ENCODE measurements at places on chromosomes 5 and 9.

DNA sequence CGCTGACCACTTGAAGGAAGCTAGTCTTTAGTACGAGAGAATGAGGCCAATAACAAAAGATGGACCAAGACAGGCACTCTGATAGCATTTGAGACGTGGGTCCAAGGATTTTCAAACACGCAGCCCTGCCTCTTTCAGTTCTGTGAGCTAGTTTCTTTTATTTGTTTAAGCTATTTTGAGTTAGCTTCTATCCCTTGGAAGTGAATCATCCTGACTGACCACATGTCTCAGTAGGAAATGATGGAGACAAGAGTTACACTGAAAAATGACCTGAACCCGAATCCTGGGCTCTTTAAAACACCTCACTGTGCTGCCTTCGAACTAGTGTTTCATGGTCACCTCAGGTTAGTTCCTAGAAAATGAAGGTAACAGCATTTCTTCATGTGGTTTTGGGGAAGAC is 9.9 kb downstream of the TEK start:
- no peak for DNase-seq

DNA sequence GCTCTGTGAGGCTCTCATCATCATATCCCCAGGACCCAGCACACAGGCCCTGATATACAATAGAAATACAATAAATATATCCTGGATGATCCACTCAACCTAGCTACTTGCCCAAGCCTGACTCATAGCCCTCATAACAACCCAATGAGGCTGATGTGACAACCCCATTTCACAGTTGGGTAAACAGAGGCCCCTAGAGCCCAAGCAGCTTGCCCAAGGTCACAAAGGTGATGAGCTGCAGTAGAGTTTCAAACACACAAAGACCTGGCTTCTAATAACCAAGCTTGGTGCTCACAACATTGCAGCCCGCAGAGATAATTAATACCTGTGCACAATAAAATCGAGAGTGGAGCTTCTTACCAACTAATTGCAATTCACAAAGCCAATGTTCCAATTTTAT is 3.2 kb upstream of the AKNA start:
- no peak for DNase-seq

DNA sequence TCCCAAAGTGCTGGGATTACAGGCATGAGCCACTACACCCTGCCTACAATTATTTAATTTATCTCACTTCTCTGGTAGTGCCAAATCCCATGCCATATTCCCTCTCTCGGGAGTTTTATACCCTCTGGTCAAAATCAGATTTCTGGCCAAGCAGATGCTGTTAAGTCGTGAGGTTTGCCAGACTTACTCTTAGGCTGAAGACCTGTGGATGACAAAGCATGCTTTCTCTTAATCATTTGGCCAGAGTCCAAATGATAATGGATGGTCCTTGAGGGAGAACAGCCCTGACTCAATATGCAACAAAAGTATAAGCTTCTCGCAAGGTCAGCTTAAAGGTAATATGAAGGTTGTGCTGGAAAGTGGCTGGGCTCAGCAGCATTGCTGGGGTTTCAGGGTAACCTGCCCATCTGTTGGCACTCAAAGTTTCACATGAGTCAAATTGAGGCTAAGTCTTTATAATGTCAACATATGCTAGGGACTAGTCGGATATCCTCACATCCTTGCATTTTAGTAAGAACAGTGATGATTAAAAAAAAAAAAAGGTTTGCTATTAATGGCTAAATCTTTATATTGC is 280.1 kb downstream of the KIF4B start:
- DNase-seq: no peak

- no peak for DNase-seq
Measured at GRCh38 chr5:89930591-89931392, 478.8 kb downstream of the CETN3 start.

DNA sequence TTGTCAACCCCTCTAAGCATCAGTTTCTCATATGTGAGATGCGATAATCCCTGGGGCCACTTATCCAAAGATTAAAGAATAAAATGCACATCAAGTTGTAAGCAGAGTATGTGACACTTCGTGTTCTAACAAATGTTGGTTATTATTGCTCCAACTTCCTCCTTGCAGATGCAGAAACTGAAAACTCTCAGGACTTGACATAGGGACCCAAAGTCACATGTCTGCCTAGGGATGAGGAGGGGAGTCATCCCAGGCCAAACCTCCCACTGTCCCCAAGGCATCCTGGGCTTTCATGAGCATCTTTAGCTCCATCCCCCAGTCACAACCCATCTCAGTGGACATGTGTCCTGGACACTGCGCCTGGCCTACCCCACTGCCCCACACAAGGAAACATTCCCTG is 27.5 kb upstream of the SYK start:
- DNase-seq: no peak

GRCh38 chr5:3356016-3356415 is 239.6 kb upstream of the IRX1 start:
- DNase-seq: no peak

DNA sequence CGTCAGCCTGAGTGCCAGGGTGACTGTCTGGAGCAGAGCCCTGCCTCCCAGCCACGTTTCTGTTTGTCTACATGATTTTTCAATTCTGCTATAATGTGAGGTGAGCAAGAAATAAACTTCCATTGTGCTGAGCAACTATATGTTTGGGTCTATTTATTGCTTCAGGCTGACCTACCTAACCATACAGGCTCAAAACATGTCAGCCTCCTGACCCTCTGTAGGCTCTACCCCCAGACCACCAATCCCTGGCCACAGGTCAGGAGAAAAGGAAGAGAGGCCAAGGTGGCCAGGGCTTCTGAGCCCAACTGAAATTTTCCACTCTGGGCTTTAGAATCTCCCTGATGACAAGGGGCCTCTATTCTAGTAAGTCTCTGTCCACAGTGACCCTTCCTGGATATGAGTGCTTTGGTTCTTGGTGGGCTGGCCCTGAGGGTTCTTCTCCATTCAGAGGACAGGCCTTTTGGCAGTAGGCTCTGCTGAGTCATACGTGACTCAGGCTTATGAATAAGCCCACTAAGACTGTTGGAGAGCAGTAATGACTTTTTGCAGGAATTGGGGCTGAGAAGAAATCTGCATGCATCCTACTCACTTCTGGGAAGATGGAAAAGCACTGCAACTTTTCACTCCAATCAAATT is 117.2 kb upstream of the TBCA start:
- DNase-seq: peak; percentile 28

GRCh38 chr9:110125207-110125751 is 82.7 kb downstream of the C9orf152 start:
- DNase-seq: peak; percentile 83

GRCh38 chr5:6403416-6403815 is 25.1 kb upstream of the MED10 start:
- no peak for DNase-seq

DNA sequence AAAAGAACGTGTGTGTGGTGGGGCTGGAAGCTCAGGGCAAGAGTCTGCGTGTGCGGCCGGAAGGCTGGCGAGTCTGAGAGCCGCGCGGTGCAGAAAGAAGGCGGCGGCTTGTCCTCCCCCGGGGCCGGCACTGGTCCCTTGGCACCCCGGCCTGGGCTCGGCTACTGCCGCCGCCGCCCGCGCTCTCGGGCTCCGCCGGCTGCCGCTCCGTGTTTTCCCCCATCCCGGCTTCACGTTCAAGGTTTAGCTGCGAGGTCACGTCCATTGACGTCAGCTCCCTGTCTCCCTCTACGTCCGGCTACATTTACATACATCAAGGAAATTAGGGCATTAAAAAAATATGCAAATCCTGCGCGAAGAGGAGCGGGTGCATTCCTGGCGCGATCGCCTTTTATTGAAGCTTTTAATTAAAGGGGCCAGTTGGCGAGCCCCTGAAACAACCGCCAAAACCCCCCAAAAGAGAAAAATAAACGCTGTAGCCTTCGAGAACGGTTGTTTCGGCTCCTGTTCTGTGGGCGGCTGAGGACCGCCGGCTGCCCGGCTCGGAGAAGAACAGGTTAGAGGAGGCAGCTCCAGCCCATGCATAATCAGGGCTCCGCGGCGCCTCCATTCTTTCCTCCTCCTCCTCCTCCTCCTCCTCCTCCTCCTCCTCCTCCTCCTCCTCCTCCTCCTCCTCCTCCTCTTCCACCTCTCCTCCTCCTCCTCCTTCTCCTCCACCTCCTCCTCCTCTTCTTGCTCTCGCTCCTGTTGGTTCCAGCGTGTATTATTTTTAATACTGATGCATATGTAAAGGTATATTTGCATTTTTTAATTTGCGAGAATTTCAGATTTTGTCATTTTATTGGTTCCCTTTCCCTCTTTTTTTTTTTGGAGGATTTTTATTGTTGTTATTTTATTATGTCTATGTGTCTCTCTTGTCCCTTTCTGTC is 207.0 kb downstream of the MEF2C start:
- peak; percentile 88 for DNase-seq

GRCh38 chr5:53381-54174 is 38.4 kb upstream of the PLEKHG4B start:
- peak; percentile 86 for DNase-seq

DNA sequence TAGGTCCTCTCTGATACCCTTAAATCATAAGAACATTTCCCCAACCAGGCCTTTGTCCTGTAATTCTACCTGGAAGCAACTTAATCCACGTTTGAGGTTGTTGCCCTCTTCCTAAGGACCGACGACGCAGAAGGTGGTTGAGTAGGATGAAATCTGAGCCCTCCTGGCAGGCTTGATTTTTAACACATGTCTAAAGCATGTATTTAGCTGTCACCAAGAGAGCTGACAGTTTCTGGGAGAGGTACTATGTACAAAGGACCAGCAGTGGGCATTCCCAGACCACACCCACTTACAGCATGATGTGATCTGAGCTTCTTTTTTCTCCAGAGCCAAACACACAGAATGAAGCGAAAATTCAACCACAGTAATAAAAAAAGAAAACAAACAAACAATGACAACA is 260.9 kb downstream of the SH3GL2 start:
- DNase-seq: no peak

DNA sequence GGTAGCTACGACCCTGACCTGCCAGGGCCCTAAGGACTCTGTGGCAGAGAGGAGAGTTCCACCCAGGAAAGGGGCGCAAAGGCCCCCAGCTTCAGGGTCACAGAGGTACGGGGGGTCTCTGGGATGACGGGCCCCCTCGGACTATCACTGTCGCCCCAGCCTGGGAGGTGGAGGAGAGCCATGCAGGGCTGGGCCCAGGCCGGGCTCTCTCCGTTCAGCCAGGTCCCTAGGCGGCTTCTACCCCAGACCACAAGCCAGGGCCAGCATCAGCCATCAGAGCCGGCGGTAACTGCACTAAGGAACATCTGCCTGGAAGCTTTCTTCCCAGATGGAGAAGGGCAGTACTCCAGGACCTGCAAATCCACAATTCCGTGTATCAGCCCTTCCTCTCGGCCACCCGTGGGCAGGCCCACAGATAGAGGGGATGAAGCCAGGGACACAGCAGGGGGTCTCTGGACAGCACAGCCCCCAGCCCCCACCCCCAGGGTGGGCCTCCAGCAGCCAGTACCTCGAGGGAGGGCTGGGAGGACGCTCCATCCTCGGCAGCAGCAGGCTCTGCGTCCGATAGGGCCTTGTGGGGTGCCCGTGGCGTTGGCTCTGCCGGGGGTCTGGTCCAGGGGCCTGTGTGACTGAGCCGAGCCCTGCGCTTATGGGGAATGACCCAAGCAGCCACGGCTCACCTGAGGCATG is 38.4 kb downstream of the NACC2 start:
- no peak for DNase-seq

GRCh38 chr9:18596920-18597319 is 123.0 kb downstream of the ADAMTSL1 start:
- DNase-seq: no peak

DNA sequence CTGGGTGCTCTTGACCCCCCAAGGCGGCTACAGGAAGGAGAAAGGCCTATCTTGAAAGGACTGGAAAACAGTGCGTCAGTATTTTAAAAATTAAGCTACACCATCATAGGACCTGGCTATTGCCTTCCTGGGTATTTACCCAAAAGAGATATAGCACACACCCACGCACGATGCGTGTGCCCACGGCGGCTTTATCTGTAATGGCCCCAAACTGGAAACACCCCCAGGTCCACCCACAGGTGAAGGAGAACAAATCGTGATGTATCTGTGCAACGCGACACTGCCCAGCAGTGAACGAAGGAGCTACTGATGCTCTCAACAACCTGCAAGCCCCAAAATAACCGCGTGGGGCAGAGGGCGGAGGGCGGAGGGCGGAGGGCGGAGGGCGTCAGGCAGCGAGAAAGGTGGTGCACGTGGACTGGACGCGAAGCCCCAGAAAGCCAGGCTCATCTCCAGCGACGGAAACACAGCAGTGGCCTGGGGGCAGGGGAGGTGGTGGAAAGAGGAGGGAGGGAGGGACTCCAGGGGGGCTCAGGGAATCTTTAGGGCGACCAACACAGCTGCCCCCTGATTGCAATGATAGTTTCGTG is 12.4 kb upstream of the PTGDS start:
- DNase-seq: no peak

- no peak for DNase-seq
Measured at GRCh38 chr5:116380621-116381020, 194.0 kb downstream of the SEMA6A start.

- no peak for DNase-seq
Measured at GRCh38 chr5:176624938-176625337, 5.4 kb downstream of the SNCB start.

DNA sequence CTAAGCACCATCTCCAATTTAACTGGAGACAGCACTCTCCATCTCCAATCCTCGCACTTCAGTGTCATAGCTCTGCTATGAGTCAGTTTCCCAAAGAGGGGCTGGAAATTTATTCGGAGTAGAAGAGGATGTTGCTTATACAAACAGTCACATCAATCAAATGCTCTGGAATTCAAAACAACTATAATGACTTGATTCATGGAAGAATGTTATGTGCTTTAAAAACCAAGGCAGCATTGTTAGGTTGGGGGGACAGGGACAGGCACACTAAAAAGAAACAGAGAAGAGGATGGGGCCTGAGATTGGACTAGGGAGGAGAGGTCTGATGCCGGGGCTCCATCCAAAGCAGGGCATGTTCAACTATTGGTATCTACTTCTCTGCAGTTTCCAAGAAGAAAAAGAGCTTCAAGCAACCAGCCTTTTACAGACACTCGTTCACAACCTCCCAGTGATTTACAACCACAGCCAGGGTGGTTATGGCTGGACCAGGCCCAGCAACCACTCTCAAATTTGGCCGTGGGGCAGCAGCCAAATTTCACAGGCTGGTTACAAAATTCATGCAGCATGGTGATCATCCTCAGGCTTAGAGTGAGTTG is 117.5 kb upstream of the ZNF366 start:
- no peak for DNase-seq

GRCh38 chr5:175383350-175383749 is 60.6 kb downstream of the DRD1 start:
- no peak for DNase-seq

DNA sequence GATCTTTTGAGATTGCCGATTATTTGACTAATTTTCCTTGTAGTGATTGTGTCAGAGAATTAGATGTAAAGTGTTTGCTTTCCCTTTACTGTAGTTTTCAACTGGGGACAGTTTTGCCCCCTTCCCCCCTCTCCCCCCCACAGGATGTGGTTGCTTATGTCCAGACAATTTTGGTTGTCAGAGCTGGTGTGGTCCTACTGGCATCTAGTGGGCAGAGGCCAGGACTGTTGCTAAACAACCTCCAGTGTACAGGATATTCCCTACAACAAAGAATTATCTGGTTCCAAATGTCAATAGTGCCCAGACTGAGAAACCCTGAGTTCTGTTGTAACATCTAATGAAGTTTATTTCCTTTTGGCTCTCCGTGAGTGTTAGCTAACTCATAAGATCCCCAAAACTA is 20.0 kb downstream of the TMEFF1 start:
- DNase-seq: no peak
